Fibroblast of lung (primary cell): ENCODE measurements at places on chromosomes 5 and 9. TPM values are rescaled to one million over a fixed set of nuclear protein-coding genes. Genes with fewer than 3 reads are reported as not detected.
A peak's percentile ranks its signal among the peaks of the same experiment; 100 is the strongest.

DNA sequence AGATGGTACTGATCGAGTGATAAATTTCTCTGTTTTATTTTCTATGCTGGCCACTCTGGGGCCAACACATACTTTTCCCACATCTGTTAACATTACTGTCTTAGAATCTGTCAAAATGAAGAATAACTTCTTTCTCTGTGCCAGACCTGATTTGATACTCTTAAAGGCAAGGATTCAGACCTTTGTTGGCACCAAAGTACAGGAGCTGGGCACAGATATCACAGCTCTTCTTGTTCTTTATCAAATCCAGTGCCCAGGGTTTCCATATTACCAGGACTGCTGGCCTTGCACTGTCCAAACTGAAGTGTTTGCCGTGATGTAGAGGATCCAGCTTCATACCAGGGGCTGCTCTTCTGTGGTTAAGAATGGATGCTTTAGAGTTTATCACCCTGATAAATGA lies 20.9 kb downstream of the ZNF474 start:
- H3K4me1 ChIP-seq, result peaks cover 20% of the 10 kb centered on the region
- H3K36me3 ChIP-seq, result no peaks in the 10 kb centered on the region
- no peak overlapping the region for H3K27ac ChIP-seq

- H3K4me3 ChIP-seq, result no peak overlapping the region
- no peaks in the 10 kb centered on the region for H3K4me1 ChIP-seq
- peak; percentile 54 for DNase-seq
- H3K36me3 ChIP-seq, result peaks cover 15% of the 10 kb centered on the region
- H3K27ac ChIP-seq, result no peak overlapping the region
Measured at GRCh38 chr5:1503241-1504068, 20.3 kb downstream of the LPCAT1 start.

GRCh38 chr9:81244631-81245030 lies 444.7 kb downstream of the TLE1 start:
- DNase-seq, result no peak
- H3K36me3 ChIP-seq, result no peaks in the 10 kb centered on the region
- no peak overlapping the region for H3K4me3 ChIP-seq
- no peaks in the 10 kb centered on the region for H3K27me3 ChIP-seq

DNA sequence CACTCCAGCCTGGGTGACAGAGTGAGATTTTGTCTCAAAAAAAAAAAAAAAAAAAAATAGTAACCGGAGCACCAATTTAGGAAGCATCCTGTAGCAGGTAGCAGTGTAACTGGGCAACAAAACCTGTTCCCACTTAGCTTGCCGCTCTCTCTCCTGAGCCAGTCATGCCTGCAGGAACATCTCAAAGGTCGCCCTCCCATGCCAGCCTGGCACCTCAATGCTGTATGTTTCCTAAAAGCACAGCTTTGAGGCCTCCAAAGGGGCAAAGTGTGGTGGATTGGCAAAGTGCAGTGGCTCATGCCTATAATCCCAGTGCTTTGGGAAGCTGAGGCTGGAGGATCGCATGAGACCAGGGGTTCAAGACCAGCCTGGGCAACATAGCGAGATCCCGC lies 22.3 kb upstream of the FUBP3 start:
- DNase-seq, result no peak
- H3K27ac ChIP-seq, result no peak overlapping the region
- no peaks in the 10 kb centered on the region for H3K27me3 ChIP-seq
- no peaks in the 10 kb centered on the region for H3K36me3 ChIP-seq

Gene SH3GLB2
- total RNA-seq, result 27.5 and 42.3 TPM in 2 replicates

Gene TUSC1
- 7.9 and 10.5 TPM in 2 replicates for total RNA-seq
